ENCODE measurements at places on chromosomes 16 and 17.

DNA sequence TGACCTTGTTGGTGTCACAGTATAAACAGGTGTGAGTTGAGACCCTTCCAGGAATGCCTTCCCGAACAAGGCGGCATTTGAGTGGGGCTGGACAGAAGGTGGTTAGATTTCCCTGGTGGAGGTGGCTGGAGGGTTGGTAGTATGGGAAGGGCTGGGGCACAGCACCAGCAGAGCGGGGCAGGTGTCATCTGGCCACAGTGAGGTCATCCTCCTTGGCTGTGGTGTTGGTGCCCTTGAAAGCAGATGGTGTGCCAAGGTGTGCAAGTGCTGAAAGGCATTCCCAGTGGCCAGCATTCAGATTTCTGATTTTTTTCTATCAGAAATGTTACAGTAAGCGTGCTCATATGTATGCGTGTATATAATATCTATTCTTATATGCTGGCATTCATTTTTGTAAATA is 126.6 kb downstream of the LAT start:
- DNase-seq, result no peak

DNA sequence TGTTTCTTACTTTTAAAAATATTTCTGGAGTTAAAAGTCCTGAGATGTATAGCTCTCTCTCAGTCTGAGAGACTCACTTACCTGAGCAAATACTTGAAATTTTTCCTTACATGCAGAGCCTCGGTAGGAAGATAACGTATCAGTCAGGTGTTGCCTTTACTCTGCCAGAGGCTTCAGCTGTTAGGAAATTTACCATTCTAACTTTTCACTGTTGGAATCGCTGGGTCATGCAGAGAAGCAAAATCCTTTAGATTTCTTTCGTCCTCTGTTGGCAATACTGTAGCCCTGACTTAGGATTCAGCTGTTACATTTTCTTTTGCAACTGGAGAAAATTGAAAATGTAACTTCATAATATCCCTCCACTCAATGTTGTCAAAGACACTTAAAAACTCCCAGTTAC is 20.0 kb upstream of the KCNJ16 start:
- no peak for DNase-seq

- no peak for DNase-seq
Measured at GRCh38 chr17:50794361-50794760, 27.0 kb upstream of the ANKRD40CL start.

DNA sequence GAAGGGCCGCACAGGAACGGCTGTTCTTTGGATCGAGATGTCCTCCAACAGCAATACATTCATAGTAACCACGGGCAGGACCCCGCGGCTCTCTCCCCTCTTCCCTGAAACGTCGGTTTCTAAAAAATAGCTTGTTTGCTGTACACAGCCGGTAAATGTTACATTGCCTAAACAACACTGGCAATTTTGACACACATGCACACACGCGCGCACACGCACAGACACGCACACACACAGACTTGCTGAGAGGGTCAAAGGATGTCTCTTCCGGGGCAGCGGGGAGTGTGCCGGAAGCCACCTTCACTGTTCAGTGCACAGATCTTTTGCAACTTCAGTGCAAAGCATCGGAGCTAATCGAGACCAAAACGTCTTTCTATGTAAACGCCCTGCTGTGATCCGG is 35.8 kb downstream of the ZDHHC7 start:
- DNase-seq, result no peak

DNA sequence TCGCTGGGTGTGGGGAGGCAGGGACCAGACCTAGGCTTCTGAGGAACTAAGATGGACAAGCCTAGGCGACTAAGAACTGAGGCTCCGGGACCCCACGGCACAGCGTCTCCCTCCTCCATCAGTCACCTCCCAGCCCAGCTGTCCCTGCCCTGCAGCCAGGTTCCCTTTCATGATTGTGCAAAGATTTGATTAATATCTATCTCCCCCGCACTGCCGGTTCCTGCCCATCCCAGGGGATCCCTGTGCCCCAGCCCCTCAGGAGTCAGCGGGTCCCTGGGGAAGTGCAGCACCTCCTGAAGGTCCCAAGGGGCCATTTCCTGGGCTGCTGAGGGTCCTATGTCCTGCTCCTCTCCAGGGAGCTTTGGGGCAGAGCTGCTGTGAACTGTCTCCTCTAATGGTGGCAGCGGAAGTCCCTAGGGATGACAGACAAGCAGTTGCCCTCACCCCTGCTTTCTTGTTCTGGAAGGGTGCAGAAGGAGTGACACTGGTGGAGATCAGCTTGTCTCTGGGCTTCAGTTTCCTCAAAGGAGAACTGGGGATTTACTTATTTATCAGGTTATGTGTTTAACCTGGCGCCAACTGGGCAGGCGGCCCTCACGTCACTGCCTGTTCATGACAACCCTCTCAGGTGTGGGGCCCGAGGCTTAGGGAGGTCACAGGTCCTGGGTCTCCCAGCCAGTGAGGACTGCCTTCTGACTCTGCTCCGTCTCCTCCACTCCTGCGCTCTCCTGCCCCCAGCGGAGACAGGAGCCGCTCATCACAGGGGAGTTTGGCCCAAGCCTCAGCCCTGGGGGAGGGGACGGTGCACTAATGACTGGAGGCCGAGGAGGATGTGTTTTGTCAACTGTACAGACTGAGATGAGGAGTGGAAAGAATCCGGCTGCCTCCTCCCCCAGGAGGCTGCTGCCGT is 1.9 kb upstream of the C16orf74 start:
- no peak for DNase-seq

DNA sequence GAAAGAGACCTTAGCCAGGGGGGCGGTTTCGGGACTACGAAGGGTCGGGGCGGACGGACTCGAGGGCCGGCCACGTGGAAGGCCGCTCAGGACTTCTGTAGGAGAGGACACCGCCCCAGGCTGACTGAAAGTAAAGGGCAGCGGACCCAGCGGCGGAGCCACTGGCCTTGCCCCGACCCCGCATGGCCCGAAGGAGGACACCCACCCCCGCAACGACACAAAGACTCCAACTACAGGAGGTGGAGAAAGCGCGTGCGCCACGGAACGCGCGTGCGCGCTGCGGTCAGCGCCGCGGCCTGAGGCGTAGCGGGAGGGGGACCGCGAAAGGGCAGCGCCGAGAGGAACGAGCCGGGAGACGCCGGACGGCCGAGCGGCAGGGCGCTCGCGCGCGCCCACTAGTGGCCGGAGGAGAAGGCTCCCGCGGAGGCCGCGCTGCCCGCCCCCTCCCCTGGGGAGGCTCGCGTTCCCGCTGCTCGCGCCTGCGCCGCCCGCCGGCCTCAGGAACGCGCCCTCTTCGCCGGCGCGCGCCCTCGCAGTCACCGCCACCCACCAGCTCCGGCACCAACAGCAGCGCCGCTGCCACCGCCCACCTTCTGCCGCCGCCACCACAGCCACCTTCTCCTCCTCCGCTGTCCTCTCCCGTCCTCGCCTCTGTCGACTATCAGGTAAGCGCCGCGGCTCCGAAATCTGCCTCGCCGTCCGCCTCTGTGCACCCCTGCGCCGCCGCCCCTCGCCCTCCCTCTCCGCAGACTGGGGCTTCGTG is at the start of gene MAPT:
MAPT (plus strand) TSS at position 533 of the 763 bp plus-strand sequence. CDS start 67,784 bp downstream, outside the sequence.
- peak; percentile 80 for DNase-seq

DNA sequence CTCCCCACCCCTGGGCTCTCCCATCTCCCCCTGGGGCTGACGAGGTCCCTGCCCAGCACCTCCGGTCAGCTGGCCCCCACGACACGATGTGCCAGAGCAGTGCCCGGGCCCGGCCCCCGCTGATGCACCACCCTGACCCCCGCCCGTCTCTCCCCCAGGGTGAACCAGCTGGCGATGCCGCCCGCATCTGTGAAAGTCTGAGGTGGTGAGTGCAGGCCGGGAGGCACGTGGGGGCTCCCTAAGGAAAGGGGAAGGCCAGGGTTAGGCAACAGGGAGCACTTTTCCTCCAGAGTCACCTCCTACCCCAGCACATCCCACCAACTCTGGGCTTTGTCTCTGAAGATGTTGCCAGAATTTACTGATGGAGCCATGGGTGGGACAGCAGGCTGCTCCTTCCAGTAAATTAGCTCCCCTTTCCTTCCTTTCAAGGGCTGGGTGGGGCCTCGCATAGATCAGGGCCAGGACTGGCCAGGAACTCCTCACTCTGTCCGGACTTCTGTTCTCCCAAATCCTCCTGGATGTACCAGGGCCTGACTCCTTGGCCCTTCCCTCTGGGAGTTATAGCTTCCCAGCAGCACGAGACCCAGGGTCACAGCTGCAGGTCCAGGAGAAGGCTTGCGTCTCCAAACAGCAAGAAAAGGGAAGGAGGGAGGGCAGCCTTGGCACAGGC is 18.3 kb downstream of the MYBBP1A start:
- DNase-seq, result no peak

- no peak for DNase-seq
Measured at GRCh38 chr17:83198366-83199341, 119.2 kb downstream of the METRNL start.

DNA sequence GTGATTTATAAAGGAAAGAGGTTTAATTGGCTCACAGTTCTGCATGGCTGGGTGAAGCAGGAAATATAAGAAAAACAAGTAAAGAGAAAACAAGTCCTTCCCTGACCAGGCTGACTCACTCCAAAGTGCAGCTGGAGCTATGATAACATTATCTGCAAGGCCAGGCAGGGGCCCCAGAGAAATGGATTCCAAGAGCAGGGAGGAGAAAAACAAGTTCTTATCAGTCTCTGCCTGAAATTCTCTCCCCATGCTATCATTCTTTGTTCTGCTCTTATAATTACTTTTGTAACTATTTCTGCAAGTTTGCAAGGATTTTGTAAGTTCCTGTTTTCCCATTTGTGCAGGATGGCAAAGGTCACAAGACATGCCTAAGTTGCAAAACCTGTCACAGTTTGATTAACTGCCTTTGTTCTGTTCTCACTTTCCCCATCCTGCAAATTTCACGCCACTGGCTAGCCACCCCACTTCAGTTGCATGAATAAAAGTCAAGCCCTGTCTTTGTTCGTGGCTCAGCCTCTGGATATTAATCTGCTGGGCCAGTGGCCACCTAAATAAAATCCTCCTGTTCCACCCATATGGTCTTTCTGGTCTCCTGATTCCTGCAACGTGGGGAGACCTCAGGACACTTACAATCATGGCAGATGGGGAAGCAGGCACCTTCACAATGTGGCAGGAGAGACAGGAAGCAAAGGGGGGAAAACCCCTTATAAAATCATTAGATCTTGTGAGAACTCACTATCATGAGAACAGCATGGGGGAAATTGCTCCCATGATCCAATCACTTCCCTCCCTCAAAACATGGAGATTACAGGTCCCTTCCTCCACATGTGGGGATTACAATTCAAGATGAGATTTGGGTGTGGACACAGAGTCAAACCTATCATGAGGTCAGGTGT is 13.1 kb downstream of the ABCA9 start:
- peak; percentile 80 for DNase-seq

DNA sequence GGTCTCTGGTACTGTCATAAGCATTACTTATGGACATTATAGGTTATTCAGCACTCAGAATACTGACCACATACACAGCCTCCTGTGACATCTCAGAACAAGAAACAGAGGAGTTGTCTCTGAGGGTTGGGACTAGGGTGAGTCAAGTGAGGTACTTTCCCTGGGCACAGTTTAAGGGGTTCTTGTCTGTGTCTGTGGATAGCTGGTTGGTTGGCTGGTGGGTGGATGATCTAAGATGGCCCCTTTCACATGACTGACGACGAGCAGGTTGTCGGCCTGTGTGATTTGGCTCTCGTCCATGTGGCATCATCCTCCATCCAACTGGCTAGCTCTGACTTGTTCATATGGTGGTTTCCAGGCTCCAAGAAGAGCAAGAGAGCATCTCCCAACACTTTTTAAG is 163.9 kb downstream of the PRKCB start:
- no peak for DNase-seq

GRCh38 chr17:53516636-53517035 is 306.1 kb upstream of the KIF2B start:
- peak; percentile 38 for DNase-seq

DNA sequence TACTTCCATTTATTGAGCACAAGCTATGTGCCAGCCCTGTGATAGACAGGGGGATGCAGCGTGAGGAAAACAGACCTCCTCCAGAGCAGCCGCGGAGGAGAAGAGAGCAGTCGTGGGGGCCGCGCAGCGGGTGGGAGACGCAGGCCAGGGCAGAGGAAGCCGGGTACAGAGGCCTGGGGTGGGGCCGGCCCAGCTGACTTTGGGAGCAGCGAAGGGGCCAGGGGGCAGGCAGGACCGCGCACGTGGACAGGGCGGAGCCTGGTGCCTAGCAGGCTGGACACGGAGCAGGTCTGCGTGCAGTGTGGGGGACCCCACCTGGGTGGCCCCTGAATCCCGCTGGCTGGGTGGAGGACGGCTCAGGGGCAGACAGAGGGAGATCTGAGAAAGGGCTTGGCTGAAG is 46.2 kb downstream of the ZFPM1 start:
- no peak for DNase-seq

DNA sequence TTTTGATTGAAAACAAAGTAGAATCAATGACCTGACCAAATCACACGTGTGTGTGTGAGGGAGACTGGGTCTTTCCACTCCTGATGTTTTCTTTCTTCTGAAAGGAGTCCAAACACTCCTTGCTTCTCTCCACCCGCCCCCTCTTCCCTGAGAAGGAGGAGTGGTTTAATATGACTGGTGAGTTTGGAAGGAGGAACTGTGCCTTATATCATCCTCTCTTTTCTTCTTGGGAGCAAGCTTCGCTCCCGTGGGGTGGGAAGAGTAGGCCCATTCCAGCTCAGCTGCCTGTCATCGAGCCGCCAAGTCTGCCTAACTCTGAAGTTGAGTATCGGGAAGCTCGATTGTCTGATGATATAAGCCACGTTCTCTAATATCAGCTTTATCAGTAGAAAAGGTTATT is 96.5 kb downstream of the YPEL2 start:
- peak; percentile 14 for DNase-seq

GRCh38 chr17:13084420-13084819 is 66.6 kb upstream of the ELAC2 start:
- DNase-seq, result no peak

DNA sequence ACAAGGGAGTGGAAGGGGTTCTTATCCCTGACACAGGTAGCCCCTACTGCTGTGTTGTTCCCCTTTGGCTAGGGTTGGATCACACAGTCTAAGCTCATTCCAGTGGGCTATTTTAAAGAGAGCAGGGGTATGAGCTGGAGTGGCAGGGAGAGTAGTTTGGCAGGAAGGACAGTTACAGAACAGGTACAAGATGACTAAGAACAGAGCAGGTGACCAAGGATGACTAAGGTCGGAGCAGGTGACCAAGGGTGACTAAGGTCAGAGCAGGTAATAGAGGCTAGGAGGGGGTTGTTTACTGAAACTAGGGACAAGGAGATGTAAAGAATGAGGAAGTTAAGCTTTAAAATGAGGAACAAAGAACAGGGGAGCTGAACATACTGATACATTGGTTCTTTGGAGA is 58.8 kb downstream of the UTP18 start:
- DNase-seq, result no peak

GRCh38 chr17:28807925-28808634 is 34.5 kb downstream of the FAM222B start:
- peak; percentile 75 for DNase-seq

DNA sequence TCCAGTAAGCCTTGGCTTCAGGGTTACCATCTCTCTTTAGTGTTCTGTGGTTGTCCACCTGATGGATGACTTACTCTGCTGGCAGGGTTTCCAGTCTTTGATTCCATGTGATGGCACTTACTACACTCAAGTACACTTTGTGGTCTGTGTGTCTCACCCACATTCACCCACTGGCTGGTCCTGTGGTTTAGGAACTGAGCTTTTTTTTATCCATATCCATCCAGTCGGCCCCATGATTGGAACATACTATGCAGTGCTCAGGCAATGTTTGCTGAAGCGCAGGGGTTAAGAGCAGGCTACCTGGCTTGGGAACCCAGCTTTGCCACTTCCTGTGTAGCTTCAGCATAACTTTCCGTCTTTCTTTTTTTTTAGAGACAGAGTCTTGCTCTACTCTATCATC is 2.8 kb upstream of the FUS start:
- no peak for DNase-seq
